ENCODE measurements at places on chromosomes 7 and 10.

DNA sequence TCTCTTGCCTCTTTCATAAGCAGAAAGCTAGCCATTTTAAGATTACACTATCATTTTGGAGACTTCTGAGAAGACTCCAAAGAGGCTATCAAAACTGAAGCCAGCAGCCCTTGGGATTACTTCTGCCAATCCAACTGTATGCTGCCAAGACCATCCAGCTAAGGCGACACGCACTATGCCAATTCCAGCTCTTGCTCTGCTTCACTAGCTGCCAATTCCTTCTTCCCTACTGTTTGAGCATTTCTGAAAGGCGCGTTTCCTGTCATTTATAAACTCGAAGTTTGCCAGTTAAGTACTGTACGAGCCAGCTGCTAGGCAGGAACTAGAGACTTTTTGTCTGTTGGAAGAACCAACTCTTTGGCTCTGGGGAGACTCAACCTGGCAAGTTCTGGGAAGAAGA lies 36.5 kb downstream of the MALSU1 start:
- no peak for DNase-seq

GRCh38 chr7:105298439-105298894 lies 90.3 kb downstream of the SRPK2 start:
- no peak for DNase-seq

- no peak for DNase-seq
These were observed 13.1 kb downstream of the PLEKHS1 start for GRCh38 chr10:113764582-113764981.

- DNase-seq: no peak
These were observed 2.5 kb upstream of the VGF start for GRCh38 chr7:101167645-101168411.

DNA sequence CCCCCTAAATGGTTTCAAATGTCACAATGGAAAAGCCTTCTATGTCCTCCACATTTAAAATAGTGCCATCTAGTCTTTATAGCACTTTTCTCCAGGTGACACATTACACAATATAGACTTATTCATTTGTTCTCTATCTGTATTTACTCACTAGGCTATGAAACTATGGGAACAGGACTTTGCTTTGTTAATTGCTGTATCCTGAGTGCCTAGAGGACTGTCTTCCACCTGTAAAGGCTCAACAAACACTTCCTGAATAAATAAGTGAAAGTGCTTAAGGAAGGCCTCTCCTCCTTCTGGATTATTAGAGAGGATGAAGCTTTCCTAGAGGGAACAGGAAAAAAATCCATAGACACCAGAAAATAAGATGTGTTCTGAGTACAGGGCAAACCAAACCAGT lies 397.6 kb upstream of the LRRN3 start:
- no peak for DNase-seq

All from HEK293T (cell line).